Activated CD8-positive, alpha-beta T cell treated with anti-CD3 and anti-CD28 coated beads for 36 hours (primary cell): ENCODE measurements at places on chromosomes 11 and 22. TPM values are rescaled to one million over a fixed set of nuclear protein-coding genes. Genes with fewer than 3 reads are reported as not detected.
A peak's percentile ranks its signal among the peaks of the same experiment; 100 is the strongest.

- no peaks in the 10 kb centered on the region for H3K4me1 ChIP-seq
- no peak overlapping the region for H3K4me3 ChIP-seq
- H3K27me3 ChIP-seq, result peaks cover 5% of the 10 kb centered on the region
- H3K27ac ChIP-seq, result no peak overlapping the region
Observed at GRCh38 chr11:57290288-57290687, 34.5 kb downstream of the TNKS1BP1 start.

DNA sequence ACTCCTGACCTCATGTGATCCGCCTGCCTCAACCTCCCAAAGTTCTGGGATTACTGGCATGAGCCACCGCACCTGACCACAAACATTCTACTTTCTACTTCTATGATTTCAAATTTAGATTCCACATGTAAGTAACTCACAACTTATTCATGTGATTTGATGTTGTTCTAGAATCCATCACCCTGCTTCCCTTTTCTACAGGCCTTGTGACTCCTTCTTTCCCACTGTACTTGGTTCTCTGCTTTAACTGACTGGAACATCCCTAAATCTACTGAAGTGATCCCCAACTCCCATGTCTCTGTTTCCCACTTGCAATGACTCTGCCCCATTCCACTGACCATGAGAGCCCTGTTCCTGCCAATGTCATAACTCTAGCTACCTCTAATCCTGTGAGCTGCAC, 25.7 kb upstream of the MRPL17 start:
- H3K4me1 ChIP-seq, result peaks cover 27% of the 10 kb centered on the region
- H3K4me3 ChIP-seq, result no peak overlapping the region
- no peak for DNase-seq
- peak overlapping the region; percentile 42 for H3K27ac ChIP-seq
- no peaks in the 10 kb centered on the region for H3K27me3 ChIP-seq
- H3K36me3 ChIP-seq, result peaks cover 2% of the 10 kb centered on the region

- no peak for DNase-seq
- H3K4me1 ChIP-seq, result no peaks in the 10 kb centered on the region
- H3K27me3 ChIP-seq, result peaks cover 9% of the 10 kb centered on the region
- no peaks in the 10 kb centered on the region for H3K36me3 ChIP-seq
Observed at GRCh38 chr11:7222619-7223018, 29.1 kb upstream of the SYT9 start.

DNA sequence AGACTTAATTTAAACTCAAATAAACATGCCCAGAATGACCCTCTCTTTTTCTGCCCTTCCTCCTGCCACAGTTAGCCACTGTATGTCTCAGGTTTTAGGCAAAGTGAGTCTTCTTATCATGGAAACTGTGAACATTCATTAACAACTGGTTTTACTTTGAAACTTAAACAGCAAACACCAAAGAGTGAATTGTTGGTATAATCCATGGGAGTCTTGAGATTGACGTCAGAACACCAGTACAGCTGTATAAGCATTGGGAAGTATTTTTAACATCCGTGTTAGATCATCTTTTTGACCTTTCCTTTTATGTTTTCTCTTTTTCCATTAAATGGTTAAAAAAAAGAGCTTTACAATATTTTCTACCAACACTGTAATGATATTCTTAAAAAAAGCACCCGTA, 38.9 kb downstream of the ARHGEF12 start:
- no peak overlapping the region for H3K4me3 ChIP-seq
- no peaks in the 10 kb centered on the region for H3K4me1 ChIP-seq
- no peak for DNase-seq
- H3K36me3 ChIP-seq, result peaks cover 2% of the 10 kb centered on the region
- no peak overlapping the region for H3K27ac ChIP-seq
- H3K27me3 ChIP-seq, result peaks cover 9% of the 10 kb centered on the region

DNA sequence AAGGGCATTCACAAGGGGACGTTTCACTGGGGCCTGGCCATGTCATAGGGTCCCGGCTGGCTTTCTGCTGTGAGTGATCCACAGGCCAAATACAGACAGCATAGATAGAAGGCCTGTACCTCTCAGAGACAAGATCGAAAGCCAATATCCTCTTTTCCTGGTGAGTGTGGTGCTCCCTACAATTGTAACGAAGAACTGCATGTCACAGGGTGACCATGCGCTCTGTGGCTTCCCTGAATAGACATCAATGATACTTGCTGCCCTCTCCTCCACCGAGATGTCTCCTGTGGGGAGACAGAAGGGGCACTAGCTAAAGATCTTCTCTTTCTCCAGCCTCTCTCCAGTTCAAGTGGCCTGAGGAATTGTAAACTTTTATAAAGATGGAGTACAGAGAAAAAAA, 226.1 kb upstream of the POU2AF2 start:
- no peak for DNase-seq
- no peaks in the 10 kb centered on the region for H3K4me1 ChIP-seq

DNA sequence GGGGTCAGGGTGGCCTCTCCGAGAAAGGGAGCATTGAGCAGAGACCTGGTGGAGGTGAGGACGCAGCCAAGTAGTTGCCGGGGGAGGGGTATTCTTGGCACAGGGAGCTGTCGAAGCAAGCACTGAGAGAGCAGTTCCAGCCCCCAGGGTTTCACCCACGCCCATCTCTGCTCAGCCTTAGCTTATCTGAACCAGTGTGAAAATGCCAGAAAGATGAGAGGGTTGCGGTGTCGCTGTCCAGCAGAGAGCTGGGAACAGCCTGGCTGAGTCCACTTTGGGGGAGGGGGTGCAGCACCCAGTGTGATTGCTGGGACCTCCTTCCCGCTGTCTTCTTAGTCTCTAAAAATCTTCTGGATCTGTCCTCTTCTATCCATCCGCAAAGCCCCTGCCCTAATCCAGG, 123.3 kb upstream of the TBCEL start:
- no peak overlapping the region for H3K4me3 ChIP-seq
- no peak overlapping the region for H3K27ac ChIP-seq
- H3K36me3 ChIP-seq, result no peaks in the 10 kb centered on the region
- no peaks in the 10 kb centered on the region for H3K27me3 ChIP-seq

GRCh38 chr11:134758342-134758931, 346.4 kb upstream of the B3GAT1 start:
- H3K27me3 ChIP-seq, result peaks cover 3% of the 10 kb centered on the region
- H3K27ac ChIP-seq, result no peak overlapping the region
- no peaks in the 10 kb centered on the region for H3K4me1 ChIP-seq
- no peaks in the 10 kb centered on the region for H3K36me3 ChIP-seq
- no peak overlapping the region for H3K4me3 ChIP-seq

DNA sequence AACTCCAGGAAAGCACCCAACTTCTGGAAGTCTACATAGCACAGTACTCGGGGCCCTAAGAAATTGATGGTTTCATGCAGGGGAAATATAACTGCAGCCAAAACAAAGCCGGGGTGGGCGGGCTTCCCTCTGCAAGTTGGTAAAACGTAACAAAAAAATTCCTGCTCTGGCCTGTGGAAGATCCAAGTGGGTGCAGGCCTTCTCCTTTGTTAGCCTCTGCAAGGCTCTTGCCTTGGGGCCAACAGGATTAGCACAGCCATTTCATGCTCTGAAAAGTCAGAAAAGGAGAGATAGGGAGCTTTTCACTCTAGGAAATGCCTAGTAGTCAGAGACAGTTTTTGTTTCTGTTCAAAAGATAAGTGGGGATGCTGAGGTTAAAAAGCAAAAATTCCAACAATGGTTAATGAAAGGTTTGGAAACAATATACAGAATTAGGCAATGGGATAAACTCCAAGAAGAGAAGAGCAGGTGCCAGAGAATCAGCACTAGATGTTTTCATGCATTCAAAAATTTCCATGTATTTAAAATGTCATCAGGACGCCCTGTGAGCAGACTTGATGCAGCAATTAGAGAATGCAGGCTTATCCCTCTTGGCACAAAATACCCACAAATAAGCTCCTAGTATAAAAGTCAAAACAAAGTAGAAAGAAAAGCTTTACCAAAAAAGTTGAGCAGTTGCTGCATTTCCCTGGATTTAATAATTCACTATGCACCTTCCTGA, 72.3 kb upstream of the CHRM4 start:
- H3K27me3 ChIP-seq, result no peaks in the 10 kb centered on the region
- no peak overlapping the region for H3K4me3 ChIP-seq
- DNase-seq, result no peak
- H3K27ac ChIP-seq, result no peak overlapping the region

DNA sequence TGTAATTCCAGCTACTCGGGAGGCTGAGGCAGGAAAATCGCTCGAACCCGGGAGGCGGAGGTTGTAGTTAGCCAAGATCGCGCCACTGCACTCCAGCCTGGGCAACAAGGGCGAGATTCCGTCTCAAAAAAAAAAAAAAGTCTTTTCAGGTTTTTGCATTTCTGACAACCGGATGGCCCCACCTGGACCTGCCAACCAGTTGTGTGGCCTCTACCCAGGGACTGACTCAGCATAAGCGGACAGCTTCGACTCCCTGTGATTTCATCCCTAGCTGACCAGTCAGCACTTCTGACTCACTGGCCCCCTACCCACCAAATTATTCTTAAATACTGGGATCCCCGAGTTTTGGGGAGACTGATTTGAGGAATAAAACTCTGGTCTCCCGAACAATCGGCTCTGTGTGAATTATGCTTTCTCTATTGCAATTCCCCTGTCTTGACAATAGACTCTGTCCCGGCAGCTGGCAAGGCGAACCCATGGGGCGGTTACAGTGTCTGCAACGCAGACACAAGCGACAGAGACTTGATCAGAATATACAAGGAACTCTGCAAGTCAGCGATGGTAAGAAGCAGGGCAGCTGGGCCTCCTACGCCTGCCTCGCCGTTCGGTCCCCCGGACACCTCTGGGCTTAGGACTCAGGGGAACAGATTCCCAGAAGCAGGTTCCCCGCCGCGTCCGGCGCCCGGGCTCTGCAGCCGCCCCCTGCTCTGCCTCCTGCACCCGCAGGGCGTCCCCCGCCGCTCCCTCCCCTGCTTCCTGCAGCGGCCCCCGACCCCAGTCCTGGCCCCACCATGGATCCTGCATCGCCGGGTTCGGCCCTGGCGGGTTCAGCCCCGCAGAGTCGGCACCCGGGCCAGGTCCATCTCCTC, 741 bp upstream of the TALDO1 start:
- no peaks in the 10 kb centered on the region for H3K27me3 ChIP-seq
- H3K36me3 ChIP-seq, result peaks cover 3% of the 10 kb centered on the region

DNA sequence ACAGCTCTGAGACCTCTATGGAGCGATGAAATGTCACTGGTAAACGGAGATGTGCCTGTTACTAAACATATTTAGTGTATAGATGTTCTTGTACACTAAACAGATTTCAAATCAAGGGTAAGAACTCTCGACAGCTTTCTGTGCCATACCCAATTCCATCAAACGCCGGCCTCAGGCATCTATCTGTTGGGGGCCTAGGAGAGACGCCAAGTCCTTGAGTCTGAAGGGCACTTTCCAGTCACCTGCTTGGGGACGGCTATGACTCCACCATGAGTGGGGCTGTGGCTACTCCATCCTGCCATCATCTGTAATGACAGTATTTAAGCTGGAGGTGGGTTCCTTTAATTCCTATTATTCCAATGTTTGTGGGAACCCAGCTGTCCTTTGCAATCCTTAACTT, 87.8 kb downstream of the SHANK2 start:
- no peaks in the 10 kb centered on the region for H3K4me1 ChIP-seq
- DNase-seq, result no peak
- H3K4me3 ChIP-seq, result no peak overlapping the region
- no peaks in the 10 kb centered on the region for H3K36me3 ChIP-seq
- H3K27ac ChIP-seq, result no peak overlapping the region
- peaks cover 5% of the 10 kb centered on the region for H3K27me3 ChIP-seq

DNA sequence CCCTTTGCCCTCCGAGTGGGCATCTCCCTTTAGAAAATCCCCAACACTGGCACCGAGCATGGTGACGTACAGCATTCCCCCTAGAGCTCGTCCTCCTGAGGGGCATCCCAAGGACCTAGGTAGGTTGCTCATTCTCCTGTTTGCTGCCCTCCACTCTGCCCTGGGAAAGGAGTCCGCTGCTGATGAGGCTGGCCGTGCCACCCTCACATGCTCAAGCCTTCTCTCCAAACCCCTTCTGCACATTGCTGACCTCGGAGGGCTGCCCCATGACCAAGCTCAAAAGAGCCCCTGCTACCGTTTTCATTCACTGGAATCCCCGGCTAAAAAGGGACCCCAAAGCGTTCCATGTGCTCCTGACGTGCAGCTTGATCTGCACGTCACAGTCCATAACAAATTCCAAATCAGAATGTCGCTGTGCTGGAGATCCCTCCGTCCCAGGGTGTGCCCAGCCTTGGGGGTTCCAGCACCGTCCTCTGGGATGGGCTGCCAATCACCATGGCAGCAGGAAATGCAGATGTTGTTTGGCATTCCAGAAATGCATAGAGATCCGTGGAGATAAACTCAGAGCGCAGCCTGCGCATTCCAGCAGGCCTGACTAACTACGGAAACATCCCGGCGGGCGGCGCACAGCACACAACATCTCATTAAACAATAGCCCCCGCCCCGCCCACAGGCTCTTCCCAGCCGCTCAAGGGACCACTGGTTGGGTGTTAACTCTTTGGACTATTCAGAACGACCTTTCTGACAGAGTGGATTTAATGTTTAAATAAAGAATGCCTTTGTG, 26.3 kb upstream of the GNB1L start:
- H3K4me1 ChIP-seq, result peaks cover 5% of the 10 kb centered on the region
- H3K27ac ChIP-seq, result no peak overlapping the region
- H3K36me3 ChIP-seq, result no peaks in the 10 kb centered on the region
- H3K4me3 ChIP-seq, result no peak overlapping the region
- H3K27me3 ChIP-seq, result no peaks in the 10 kb centered on the region

DNA sequence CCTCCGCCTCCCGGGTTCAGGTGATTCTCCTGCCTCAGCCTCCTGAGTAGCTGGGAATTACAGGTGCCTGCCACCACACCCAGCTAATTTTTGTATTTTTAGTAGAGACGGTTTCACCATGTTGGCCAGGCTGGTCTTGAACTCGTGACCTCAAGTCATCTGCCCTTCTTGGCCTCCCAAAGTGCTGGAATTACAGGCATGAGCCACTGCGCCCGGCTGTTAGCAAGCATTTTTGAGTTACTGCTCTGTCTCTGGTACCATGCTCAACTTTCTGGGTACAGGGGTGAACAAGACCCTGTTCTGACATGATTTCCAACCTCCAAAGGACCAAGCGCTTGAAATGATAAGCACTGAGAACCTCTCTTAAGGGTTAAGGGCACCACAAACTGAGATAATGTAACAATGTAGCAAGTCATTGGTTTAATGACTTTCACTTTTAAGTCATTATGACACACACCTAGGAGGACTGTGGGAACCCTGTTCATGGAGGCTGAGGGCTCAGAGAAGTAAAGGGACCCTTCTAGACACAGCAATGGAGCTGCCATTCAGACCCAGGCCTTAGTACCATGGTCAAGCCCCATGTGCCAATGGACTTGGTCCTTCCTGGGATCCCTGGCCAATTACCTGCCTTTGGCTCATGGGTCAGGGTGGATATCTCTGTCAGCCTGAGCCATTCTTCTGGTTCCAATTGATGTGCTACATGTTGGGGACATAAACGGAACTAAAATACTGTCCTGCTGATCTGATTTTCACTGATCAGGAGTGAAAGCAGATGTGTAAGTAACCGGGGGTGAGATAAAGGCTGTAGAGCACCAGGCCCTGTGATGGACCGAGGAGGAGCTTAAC, 11.6 kb downstream of the SLC3A2 start:
- H3K27ac ChIP-seq, result no peak overlapping the region
- H3K4me1 ChIP-seq, result peaks cover 23% of the 10 kb centered on the region
- H3K4me3 ChIP-seq, result no peak overlapping the region
- no peak for DNase-seq
- H3K36me3 ChIP-seq, result peaks cover 29% of the 10 kb centered on the region

- DNase-seq, result peak; percentile 87
- H3K27ac ChIP-seq, result peak overlapping the region; percentile 91
- H3K4me3 ChIP-seq, result peak overlapping the region; percentile 44
- peaks cover 25% of the 10 kb centered on the region for H3K4me1 ChIP-seq
- H3K36me3 ChIP-seq, result peaks cover 19% of the 10 kb centered on the region
Observed at GRCh38 chr11:69166218-69167115, 10.7 kb downstream of the SMIM38 start.

Gene DEPDC7
- total RNA-seq, result 2.8 TPM

Gene MMP27
- total RNA-seq, result not detected

Gene ACER3
- total RNA-seq, result 10.2 TPM

Gene CHCHD10
- 212 TPM for total RNA-seq

Gene MED17
- 31.3 TPM for total RNA-seq

Gene C11orf87
- not detected for total RNA-seq

Gene NELL1
- not detected for total RNA-seq
